ENCODE measurements at places on chromosomes 2 and 18. TPM values are rescaled to one million over a fixed set of nuclear protein-coding genes. Genes with fewer than 3 reads are reported as not detected.

DNA sequence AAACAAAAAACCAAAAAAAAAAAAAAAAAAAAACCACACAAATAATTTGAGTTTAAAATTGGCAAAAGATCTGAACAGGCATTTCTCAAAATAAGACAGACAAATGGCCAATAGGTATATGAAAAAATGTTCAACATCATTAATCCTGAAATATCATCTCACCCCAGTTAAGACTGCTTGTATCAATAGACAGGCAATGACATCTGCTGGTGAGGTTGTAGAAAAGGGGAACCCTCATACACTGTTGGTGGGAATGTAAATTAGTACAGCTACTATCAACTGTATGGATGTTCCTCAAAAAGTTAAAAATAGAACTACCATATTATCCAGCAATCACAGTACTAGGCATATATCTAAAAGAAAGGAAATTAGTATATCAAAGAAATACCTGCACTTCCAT, 523.1 kb downstream of the XIRP2 start:
- no peak overlapping the region for H3K27ac ChIP-seq
- no peak for DNase-seq
- H3K36me3 ChIP-seq = no peaks in the 10 kb centered on the region
- no peaks in the 10 kb centered on the region for H3K27me3 ChIP-seq

GRCh38 chr2:112142525-112143078, 4.4 kb downstream of the FBLN7 start:
- H3K4me3 ChIP-seq = no peak overlapping the region
- no peaks in the 10 kb centered on the region for H3K4me1 ChIP-seq

DNA sequence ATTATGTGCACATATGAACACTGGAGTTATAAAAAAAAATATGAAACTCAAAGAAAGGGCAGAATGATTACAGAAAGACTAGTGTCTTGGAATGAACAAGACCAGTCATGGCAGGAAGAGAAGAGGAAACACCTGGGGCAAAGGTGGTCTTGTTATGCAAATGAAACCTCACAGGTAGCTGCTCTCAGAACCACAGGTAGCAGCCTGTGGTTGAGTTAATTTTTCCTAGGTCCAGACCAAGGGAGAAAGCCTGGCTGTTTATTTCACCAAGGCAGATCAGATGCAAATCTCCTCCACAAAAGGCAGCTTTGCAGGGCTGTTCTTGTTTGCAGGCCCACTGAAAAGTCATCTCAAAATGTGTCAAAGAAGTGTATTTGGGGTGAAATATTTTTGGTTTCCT, 785.8 kb downstream of the RNF144A start:
- H3K4me3 ChIP-seq = no peak overlapping the region
- peaks cover 8% of the 10 kb centered on the region for H3K4me1 ChIP-seq
- H3K27ac ChIP-seq = peak overlapping the region; percentile 71
- peaks cover 6% of the 10 kb centered on the region for H3K36me3 ChIP-seq
- no peak for DNase-seq

GRCh38 chr2:121810959-121811853, 55.8 kb downstream of the TSN start:
- H3K36me3 ChIP-seq = no peaks in the 10 kb centered on the region
- H3K27ac ChIP-seq = no peak overlapping the region
- peaks cover 1% of the 10 kb centered on the region for H3K27me3 ChIP-seq
- no peaks in the 10 kb centered on the region for H3K4me1 ChIP-seq

CPO gene
- not detected for total RNA-seq

ATP5F1A gene
- total RNA-seq = 312 TPM
